Stimulated activated CD8-positive, alpha-beta memory T cell treated with anti-CD3 and anti-CD28 coated beads, Interleukin-15, amount 100 ng/mL, for 48 hours (primary cell): ENCODE measurements at places on chromosomes 1 and 21.

- DNase-seq = no peak
Measured at GRCh38 chr1:96992871-96993270, 271.3 kb downstream of the PTBP2 start.

GRCh38 chr1:14149431-14149830 is 449.1 kb upstream of the KAZN start:
- DNase-seq = no peak

DNA sequence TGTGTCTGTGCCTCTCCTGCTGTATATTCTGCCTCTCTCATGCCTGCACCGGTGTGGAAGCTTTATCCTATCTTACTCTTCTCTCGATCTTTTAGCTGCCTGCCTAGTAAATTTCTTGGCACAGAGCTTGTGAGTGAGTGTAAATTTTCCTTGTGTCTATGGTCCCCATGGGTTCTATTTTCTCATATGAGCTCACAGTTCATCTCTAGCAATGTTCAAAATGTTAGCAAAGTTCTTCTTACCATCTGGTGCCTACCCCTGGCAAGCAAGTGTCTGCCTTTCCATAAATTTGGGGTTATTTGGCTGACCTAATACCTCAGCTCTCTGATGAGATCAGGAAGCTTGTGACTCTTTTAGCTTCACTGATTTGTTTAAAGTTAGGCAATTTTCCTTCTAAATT is 572.1 kb upstream of the BRINP3 start:
- DNase-seq = no peak

- DNase-seq = no peak
Measured at GRCh38 chr1:68231627-68232288, 565 bp downstream of the WLS start.

GRCh38 chr21:41712201-41712600 is 54.7 kb downstream of the RIPK4 start:
- no peak for DNase-seq

- no peak for DNase-seq
Measured at GRCh38 chr1:17193222-17194132, 11.5 kb upstream of the PADI1 start.

GRCh38 chr1:245807306-245807705 is 652.5 kb downstream of the KIF26B start:
- no peak for DNase-seq

GRCh38 chr21:44630440-44630839 is 3.5 kb downstream of the KRTAP10-9 start:
- no peak for DNase-seq

DNA sequence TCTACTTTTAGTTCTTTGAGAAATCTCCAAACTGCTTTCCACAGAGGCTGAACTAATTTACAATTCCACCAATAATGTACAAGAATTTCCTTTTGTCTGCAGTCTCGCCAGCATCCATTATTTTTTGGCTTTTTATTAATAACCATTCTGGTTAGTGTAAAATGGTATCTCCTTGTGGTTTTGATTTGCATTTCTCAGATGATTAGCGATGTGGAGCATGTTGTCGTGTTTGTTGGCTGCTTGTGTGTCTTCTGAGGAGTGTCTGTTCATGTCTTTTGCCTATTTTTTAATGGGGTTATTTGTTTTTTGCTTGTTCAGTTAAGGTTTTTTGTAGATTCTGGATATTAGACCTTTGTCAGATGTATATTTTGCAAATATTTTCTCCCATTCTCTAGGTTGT is 131.5 kb downstream of the MAST2 start:
- no peak for DNase-seq

DNA sequence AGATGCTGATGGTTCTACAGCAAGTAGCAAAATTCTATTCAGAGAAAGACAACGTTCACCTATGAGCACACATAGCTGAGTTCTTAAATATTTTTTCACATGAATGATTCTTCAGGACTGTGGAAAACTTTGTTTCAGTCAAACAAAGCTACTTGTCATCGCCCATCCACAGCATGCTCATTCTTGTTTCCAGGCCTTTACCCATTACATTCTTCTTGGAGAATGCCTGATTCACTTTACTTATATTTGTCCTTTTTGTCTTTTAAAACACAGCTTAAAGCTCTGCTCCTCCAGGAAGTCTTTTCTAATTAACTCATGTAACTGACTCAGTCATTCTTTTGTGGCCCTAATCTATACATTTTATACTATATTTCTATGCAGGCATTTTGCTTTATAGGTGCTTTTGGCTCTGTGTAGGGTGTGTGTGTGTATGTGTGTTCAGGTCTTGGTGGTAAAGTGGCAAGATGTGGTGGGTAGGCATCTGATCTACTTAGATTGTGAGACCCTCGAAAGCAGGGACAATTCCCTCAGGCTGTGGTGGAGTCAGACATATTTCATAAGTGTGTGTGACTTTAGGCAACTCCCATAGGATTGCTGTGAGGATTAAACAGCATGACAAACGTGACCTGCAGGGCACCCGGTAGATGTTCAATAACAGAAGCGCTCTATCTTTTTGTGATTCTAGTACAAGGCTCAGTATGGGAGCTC is 11.8 kb upstream of the MARK1 start:
- no peak for DNase-seq

DNA sequence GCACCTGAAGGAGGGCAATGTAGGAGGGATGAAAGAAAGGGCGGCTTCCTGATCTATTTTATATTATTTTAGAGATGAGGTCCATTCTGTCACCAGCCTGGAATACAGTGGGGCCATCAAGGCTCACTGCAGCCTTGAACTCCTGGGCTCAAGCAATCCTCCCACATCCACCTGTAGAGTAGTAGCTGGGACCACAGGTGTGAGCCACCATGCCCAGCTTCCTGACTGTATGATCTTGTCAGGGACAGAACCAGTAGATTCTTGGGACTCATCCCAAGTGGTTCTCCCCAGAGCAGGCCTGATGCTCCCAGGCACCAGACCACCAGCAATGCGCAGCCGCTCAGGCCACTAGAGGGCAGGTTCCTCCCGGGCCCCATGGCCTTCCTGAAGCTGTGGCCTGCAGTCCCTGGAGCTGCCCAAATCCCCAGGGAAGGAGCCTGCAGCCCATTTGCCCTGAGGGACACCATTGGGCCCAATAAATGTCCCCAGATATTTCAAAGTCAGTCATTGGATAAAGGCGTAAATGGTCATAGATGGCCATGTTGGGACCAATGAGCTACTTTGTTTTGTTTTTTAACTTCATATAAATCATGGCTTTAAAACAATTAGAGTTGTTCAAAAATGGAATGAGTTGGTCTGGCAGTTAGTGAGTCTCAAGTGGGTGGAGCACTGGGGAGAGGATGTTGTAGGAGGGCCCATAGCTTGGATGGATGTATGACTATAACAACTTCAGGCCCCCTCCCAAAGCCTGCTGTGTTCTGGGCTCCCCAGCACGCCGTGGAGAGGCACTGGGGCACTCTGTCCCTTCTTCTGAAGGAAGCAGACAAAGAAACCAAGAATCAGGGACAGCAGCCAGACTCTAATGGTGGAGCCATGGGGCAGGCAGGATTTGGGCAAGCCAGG is 44.7 kb upstream of the GOLT1A start:
- peak; percentile 17 for DNase-seq

DNA sequence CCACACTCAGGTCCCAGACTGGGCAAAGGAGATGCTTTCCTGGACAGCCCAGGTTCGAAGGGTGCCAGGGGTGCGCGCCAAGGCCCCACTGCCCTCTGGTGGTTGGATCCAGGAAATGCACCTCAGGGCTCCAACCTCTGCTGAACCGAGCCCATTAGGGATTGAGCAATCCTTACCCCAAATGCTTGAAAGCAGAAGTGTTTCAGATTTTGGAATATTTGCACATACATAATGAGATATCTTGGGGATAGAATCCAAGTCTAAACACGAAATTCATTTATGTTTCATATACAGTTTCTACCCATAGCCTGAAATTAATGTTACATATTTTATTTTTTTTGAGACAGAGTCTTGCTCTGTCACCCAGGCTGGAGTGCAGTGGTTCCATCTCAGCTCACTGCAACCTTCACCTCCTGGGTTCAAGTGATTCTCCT is 57.4 kb downstream of the SLC9A1 start:
- peak; percentile 55 for DNase-seq

DNA sequence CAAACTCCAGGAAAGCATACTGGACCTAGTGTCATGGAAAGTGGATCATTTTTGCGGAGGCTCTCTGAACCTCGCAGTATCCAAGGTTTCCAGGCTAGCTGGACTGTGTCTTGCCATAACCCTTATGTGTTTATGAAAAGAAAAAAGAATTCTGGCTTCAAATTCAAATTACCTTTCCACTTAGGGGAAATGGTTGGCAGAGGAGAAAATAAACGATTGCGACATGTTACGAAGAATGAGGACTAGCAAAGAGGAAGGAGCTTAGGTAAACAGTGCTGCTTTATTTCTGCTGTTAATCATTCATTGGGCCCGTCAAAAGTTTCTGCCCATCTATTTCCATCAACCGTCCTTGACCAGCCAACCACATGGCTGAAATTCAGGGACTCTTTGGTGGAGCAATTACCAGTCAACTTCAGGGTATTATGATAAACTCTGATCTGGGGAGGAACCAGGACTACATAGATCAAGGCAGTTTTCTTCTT is at the start of gene C4BPA:
Gene C4BPA (plus strand): TSS at position 342 of the 482 bp plus-strand sequence. CDS start 8,793 bp downstream, outside the sequence.
- DNase-seq = no peak

DNA sequence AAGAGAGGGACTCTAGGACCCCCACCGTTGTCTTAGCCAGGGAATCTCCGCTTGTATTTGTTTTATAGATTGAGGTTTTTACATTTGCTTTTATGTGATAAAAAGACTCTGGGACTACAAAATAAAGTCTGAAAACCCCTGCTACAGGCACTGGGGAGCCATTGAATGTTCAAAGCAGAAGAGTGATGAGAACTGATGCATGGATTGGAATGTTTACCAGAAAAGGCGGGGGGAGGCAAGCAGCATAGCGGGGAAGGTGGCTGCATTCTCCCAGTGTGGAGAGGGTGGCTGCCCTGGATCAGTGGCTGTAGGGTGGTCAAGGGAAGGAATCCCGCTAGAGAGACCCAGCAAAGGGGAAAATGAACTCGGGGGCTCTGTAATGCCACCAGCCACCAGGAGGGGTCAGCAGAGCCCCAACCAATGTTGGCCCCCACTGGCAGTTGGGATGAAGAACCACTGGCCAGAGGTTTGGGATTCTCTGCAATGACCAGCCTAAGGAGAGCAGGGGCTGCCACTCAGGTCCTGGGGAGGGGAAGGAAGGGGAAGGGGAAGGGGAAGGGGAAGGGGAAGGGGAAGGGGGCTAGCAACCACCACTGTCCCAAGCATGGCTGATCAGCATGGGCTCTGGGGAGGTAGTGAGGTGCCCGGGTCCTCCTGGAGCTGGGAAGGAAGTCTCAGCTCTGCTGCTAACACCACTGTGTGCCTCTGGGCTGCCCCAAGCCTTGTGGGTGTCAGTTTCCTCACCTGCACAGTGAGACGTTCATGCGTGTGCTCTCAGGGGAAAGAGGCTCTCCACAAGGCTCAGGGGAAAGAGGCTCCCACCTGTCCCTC is 19.2 kb upstream of the PEF1 start:
- DNase-seq = peak; percentile 20

DNA sequence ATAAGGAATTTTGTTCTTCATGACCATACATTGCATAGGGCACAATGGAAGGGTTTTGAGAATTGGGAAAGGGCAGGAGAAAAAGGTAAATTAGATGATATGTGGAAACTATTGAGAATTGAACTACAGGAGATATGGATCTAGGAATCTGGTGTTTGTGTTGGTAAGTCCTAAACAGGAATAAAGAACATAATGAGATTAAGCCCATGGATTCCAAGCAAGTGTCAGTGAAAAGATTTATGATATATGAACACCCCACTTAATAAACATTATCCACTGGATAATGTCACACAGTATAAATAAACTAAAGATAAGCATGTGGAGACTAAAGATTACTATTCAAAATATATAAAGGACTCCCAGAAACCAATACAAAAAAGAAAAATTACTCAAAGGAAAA is 98.2 kb downstream of the TNFSF18 start:
- no peak for DNase-seq
